Activated T-helper 1 cell treated with anti-CD3 and anti-CD28 coated beads, Interleukin-12 subunit alpha, Interleukin-12 subunit beta, Interleukin-2, Interleukin-4 antibody, amounts not matched to agents 30 ng/mL and 10 ng/mL and 1 ng/mL, durations not matched to agents 14 hours and 24 hours and 36 hours (primary cell): ENCODE measurements at places on chromosomes 5 and 9. TPM values are rescaled to one million over a fixed set of nuclear protein-coding genes. Genes with fewer than 3 reads are reported as not detected.

The ZNF618 gene
- 0.07 and 0.16 TPM in 2 replicates for total RNA-seq

The TEX48 gene
- 1.0 and 1.2 TPM in 2 replicates for total RNA-seq

The TIMD4 gene
- total RNA-seq, result 24.5 and 27.3 TPM in 2 replicates

- peak; percentile 72 for DNase-seq
- peaks cover 17% of the 10 kb centered on the region for H3K27me3 ChIP-seq
- H3K4me1 ChIP-seq, result peaks cover 54% of the 10 kb centered on the region
- H3K27ac ChIP-seq, result peak overlapping the region; percentile 78
- peak overlapping the region; percentile 56 for H3K4me3 ChIP-seq
Observed at GRCh38 chr9:22079873-22080341, 70.8 kb upstream of the CDKN2B start.

DNA sequence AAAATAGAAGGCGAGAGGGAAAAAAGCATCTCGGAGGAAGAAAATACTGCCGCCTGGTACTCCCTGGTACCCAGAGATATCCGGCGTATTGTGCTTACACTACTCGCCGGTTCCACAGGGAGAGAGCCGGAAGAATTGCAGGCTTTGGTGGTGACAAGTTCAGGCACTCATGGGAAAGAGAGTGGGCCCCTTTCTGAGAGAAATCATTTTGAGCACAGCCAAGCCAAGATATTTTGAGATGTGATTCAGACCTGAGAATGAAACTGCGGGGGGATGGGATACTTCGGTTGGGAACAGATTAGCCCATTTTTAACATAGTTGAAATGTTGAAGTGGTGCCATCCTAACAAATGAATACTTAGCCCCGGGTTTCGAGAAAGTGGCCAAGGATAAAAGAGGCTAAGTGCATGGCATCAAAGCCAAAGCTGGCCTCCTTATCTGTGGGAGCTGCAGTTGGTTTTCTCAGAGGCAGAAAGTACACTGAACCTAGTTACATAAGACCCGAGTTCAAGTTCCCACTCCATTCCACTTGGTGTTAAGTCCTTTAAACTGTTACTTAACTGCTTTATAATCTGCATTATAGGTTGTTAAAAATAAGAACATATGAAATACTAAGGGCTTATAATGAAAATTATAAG is 62.7 kb downstream of the SLC1A3 start:
- H3K27me3 ChIP-seq, result peaks cover 9% of the 10 kb centered on the region
- no peak overlapping the region for H3K4me3 ChIP-seq
- no peaks in the 10 kb centered on the region for H3K4me1 ChIP-seq
- no peak for DNase-seq
- H3K36me3 ChIP-seq, result no peaks in the 10 kb centered on the region

The TRIM41 gene
- total RNA-seq, result 31.8 and 34.8 TPM in 2 replicates

DNA sequence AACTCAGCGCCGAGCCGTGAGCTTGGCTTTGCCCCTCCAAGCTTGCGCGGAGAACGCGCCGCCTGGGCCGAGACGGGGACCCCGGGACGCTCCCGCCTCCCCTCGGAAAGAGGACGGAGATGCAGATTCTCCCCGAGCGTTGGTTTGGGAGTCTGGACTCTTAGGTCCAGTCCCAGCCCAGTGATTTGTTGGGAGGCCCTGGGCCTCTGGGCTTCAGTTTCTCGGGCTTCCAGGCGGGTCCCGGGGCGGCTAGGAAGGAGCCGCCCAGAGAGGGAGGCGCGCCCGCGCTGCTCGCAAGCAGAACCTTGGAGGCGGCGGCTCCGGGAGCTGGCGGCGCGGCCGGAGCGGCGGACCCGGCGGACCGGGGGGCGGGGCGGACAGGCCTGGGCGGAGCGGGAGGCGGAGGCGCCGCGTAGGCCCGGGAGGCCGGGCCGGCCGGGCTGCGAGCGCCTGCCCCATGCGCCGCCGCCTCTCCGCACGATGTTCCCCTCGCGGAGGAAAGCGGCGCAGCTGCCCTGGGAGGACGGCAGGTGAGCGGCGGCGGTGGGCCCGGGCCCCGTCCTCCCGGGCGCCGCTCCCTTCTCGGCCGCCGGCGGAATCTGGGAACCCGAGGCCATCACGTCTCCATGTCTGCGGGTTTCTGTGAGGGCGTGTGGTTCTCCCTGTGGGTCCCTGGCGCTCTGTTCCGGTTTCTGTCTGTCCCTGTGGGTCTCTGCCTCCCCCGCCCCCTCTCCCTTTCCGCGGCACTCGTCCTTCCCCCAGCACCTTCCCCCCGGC is at the start of gene B4GALT7:
Gene B4GALT7, plus strand, starts transcription at position 402 of the 777 bp plus-strand sequence. Its CDS starts 79 bp downstream, at position 481.
- H3K27ac ChIP-seq, result peak within 1 kb of the TSS; percentile 95
- H3K4me1 ChIP-seq, result peaks cover 30% of the 10 kb centered on the region
- H3K27me3 ChIP-seq, result peaks cover 1% of the 10 kb centered on the region

DNA sequence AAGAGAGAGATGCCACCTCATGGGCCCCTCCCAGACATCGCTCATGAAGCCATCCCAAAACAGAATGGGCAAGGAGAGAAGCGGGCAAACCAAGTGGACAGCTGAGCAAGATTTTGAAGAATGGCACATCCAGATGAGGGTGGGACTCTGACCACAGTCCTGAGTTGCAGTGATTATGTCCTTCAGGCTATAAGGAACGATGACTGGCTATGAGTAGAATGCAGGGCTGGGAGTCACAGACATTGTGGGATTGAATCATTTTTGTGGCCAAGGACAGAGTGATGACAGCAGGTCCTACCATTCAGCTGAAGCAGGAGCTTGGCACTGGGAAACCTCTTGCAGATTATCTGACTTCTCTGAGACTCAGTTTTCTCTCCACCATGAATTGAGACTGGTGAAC is 245.7 kb upstream of the SLC30A5 start:
- no peak for DNase-seq
- no peak overlapping the region for H3K27ac ChIP-seq
- H3K4me3 ChIP-seq, result no peak overlapping the region
- H3K36me3 ChIP-seq, result no peaks in the 10 kb centered on the region
- peaks cover 5% of the 10 kb centered on the region for H3K27me3 ChIP-seq

DNA sequence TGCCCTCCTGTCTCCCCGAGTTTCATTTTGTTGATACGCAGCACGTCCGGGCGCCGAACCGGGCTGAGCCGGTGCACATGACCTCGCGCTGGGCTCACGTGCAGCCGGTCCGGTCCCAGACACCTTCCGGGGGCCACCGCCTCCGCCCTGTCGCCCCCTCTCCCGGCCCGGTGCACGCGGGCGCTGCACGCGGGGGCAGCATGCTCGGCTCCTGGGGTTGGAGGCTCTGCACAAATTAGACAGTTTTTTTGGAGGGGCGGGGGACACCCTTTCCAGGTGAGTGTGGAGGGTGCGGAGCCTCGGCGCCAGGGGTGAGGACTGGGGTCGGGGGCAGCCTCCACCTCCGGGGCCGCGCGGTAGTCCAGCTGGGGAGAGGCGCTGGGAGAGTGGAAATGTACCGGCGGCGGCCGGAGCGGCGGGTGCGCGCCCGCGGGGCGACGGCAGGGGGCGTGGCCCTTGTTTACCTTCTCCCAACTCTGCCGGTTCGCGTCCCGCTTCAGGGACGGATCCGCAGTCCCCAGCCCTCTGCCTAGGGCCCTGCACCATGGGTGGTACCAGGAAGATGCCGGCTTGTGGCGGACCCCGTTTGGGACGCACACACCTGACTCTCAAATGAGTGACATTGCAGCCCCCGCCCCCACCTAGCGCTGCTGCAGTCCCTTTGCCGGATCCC is 1.1 kb downstream of the JADE2 start:
- H3K4me1 ChIP-seq, result peaks cover 38% of the 10 kb centered on the region
- peaks cover 5% of the 10 kb centered on the region for H3K27me3 ChIP-seq
- peak; percentile 60 for DNase-seq
- H3K27ac ChIP-seq, result peak overlapping the region; percentile 58
- peak overlapping the region; percentile 99 for H3K4me3 ChIP-seq

GRCh38 chr5:18119156-18119785 is 485.0 kb downstream of the TAF11L14 start:
- no peak overlapping the region for H3K27ac ChIP-seq
- H3K36me3 ChIP-seq, result no peaks in the 10 kb centered on the region
- no peak for DNase-seq
- no peaks in the 10 kb centered on the region for H3K27me3 ChIP-seq
- no peaks in the 10 kb centered on the region for H3K4me1 ChIP-seq

The PCDHA9 gene
- not detected in 2 replicates for total RNA-seq

The SHISAL2B gene
- not detected in 2 replicates for total RNA-seq

The PDE6A gene
- total RNA-seq, result not detected in 2 replicates

The FANCC gene
- 18.7 and 23.7 TPM in 2 replicates for total RNA-seq

GRCh38 chr5:135578685-135579341 is at the start of gene CXCL14:
TSS of gene CXCL14 (minus strand) at chr5:135578991. CDS start at chr5:135578778, 213 bp downstream.
- no peak for DNase-seq
- H3K4me1 ChIP-seq, result no peaks in the 10 kb centered on the region
- H3K4me3 ChIP-seq, result no peak within 1 kb of the TSS
- no peaks in the 10 kb centered on the region for H3K36me3 ChIP-seq

DNA sequence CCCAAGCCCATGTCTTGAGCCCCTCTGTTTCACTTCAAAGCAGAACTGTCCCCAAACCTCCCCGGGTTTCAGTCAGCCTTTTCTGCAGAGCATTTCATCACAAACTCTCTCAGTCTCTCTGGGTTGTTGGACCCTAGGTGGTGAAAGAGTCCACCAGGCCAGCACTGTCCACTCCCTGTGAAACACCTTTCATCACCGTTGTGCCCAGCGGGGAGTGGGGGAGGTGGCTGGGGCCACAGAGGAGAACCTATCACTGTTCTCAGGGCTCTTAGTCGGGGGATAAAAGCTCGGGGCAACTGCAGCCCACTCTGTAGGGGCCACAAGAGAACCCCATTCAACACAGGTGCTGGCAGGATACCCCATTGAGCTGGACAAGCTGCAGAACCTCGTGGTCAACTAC is 5.4 kb upstream of the RABL6 start:
- DNase-seq, result no peak
- H3K4me1 ChIP-seq, result peaks cover 10% of the 10 kb centered on the region
- no peak overlapping the region for H3K27ac ChIP-seq

- peaks cover 21% of the 10 kb centered on the region for H3K27me3 ChIP-seq
- H3K36me3 ChIP-seq, result no peaks in the 10 kb centered on the region
- H3K4me1 ChIP-seq, result no peaks in the 10 kb centered on the region
- no peak overlapping the region for H3K27ac ChIP-seq
- no peak for DNase-seq
- H3K4me3 ChIP-seq, result no peak overlapping the region
Observed at GRCh38 chr5:41511241-41511640, 840 bp upstream of the PLCXD3 start.

- H3K4me3 ChIP-seq, result peak within 1 kb of the TSS; percentile 83
- DNase-seq, result peak; percentile 66
Observed at GRCh38 chr5:134113902-134114875, at the start of gene TCF7. TSS of gene TCF7 (plus strand) at chr5:134114681. CDS start at chr5:134114907, 226 bp downstream.

DNA sequence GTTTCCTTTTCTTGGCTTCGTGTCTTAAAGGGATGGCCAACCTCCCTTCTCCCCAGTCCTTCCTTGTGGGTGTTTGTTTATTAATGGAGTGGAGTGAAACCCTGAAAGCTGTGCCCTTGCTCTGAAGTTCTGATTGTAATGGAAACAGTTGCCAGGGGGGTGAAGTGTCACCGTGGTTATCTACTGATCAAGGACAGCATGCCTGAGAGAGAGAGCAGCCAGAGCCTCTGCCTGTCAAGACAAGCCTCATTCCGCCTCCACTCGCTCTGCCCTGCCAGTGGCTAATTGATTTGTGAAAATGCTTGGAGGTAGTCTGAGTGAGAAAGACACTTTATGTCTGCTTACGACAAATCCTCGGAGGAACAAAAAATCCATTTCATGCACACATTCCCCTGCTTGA is 143.7 kb upstream of the SLC30A5 start:
- H3K27me3 ChIP-seq, result peaks cover 9% of the 10 kb centered on the region
- DNase-seq, result no peak
- H3K4me3 ChIP-seq, result no peak overlapping the region

GRCh38 chr5:16970826-16971225 is 34.7 kb upstream of the MYO10 start:
- no peak for DNase-seq
- H3K4me3 ChIP-seq, result no peak overlapping the region
- no peaks in the 10 kb centered on the region for H3K4me1 ChIP-seq
- H3K27ac ChIP-seq, result no peak overlapping the region
- H3K27me3 ChIP-seq, result no peaks in the 10 kb centered on the region

- no peaks in the 10 kb centered on the region for H3K27me3 ChIP-seq
- DNase-seq, result no peak
- H3K27ac ChIP-seq, result no peak overlapping the region
- H3K4me1 ChIP-seq, result no peaks in the 10 kb centered on the region
- H3K4me3 ChIP-seq, result no peak overlapping the region
- no peaks in the 10 kb centered on the region for H3K36me3 ChIP-seq
Observed at GRCh38 chr5:125257057-125257972, 510.9 kb upstream of the ZNF608 start.

The SPINK4 gene
- total RNA-seq, result not detected in 2 replicates

DNA sequence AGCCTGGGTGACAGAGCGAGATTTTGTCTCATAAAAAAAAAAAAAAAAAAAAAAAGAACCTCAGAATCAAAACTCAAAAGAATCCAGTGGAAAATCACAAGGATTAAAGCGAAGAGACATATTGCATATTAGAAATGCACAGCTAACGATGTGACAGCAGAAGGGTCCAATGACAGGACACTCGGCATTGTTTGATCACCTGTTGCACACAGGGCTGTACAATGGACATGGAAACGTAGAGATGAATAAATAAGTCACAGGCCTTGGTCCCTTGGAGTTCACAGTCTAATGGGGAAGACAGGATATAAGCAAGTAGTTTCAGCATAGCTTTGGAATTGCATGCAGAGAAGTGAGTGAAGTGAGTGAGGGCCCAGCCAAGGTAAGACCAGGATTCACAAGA is 25.9 kb upstream of the PIK3R1 start:
- no peaks in the 10 kb centered on the region for H3K4me1 ChIP-seq
- no peak overlapping the region for H3K4me3 ChIP-seq
- no peak for DNase-seq
- H3K36me3 ChIP-seq, result no peaks in the 10 kb centered on the region
- peaks cover 4% of the 10 kb centered on the region for H3K27me3 ChIP-seq

DNA sequence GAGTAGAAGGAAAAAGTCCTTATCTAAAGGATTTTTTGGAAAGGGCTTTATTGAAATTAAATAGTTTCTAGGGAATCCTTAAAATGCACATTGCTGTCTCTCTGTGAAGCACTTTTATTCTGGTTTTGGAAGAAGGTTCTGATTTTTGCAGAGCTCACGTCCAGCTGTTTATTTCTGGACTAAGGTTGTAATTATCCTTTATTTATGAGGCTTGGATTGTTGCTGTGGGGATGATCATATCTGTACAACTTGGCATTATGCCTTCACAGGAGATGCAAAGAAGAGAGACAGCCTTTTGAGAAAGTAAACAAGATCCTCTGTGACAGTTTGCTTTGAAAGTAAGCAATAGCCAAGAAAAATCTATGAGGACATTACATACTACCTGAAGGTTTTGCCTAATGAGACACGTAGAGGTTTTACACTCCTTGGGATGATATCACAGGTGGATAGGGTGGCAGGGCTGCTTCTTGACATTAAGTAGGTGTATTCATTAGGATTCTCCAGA is 14.6 kb downstream of the SMARCA2 start:
- H3K4me1 ChIP-seq, result peaks cover 69% of the 10 kb centered on the region
- H3K4me3 ChIP-seq, result no peak overlapping the region
- H3K27ac ChIP-seq, result peak overlapping the region; percentile 60
- H3K27me3 ChIP-seq, result no peaks in the 10 kb centered on the region
- peaks cover 46% of the 10 kb centered on the region for H3K36me3 ChIP-seq
- DNase-seq, result no peak
